ENCODE measurements at places on chromosomes 1 and 21. TPM values are rescaled to one million over a fixed set of nuclear protein-coding genes. Genes with fewer than 3 reads are reported as not detected.

NFASC gene
- 0.32 TPM for total RNA-seq

FOXO6 gene
- 0.31 TPM for total RNA-seq

TMOD4 gene
- 3.4 TPM for total RNA-seq

DNA sequence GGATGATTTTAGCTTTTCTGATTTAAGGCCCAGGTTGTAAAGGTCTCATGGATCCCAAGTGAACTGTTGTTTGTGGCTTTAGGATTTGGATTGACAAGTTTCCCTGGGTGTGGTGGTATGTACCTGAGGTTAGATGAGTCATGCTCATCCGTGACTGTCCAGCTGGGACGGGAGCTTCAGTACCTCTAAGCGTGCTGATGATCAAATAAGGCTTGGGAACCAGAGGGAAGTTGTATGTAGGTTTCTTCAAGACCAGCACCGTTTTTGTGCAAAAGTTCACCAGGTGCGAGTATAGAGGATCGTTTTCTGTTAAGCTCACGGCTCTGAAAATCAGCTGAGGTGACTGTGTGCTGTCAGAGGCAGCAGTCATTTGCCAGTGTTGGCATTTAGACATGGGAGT, 19.8 kb downstream of the PLA2G2E start:
- DNase-seq = no peak
- no peaks in the 10 kb centered on the region for H3K27me3 ChIP-seq
- H3K4me1 ChIP-seq = no peaks in the 10 kb centered on the region
- H3K4me3 ChIP-seq = no peak overlapping the region
- peaks cover 60% of the 10 kb centered on the region for H3K36me3 ChIP-seq
- no peak overlapping the region for H3K27ac ChIP-seq

DNA sequence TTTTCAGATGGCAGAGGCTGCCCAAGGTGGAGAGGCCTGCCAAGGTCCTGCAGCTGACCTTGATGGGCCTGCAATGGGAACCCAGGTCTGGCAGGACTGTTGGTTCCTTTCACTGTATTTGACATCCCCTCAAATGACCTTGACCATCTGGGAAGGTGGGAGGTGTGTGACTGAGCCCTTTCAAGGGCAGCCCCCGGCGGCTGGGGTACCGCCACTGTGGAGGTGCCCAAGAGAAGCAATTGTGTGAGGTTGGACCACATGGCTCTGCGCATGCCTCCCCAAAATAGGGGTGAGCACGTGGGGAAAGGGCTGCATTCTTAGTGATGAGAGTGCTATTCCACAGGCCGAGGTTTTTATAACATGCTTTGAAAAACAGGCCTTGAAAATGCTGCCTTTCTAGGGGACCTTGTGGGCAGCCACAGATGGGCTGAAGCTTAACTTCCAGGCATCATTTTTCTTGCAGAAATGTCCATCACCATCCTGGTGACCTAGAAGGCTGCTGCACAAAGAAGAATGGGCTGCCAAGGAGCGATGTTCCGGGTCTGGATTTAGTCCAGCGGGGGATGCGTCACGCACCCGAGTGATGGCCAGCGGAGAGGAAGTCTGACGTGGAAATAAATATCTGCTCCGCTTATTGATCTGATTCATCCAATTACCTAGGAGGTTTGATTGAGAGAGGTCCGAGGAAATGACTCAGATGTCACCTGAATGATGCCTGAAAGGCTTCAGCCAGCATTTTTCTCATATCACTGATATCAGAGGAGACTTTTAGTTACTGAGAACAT, 16.5 kb upstream of the UTS2 start:
- H3K27ac ChIP-seq = no peak overlapping the region
- no peak overlapping the region for H3K4me3 ChIP-seq
- H3K36me3 ChIP-seq = no peaks in the 10 kb centered on the region

DNA sequence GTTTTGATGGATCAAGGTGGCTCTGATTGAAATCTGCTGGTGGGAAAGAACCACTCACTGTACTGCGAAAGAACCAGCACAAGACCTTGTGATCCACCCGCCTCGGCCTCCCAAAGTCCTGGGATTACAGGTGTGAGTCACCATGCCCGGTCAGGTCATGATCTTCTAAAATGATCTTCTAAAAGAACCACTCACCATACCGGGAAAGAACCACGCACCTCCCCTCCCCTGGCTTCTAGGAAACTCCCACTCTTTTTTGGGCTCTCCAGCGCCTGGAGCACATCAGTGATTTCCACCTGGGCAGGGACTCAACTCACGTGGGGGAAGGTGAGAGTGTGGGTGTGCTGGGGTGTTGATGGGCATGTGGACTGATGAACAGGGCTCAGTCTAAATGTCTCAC, 7.9 kb upstream of the RAB7B start:
- DNase-seq = no peak
- H3K36me3 ChIP-seq = no peaks in the 10 kb centered on the region
- no peak overlapping the region for H3K4me3 ChIP-seq

DNA sequence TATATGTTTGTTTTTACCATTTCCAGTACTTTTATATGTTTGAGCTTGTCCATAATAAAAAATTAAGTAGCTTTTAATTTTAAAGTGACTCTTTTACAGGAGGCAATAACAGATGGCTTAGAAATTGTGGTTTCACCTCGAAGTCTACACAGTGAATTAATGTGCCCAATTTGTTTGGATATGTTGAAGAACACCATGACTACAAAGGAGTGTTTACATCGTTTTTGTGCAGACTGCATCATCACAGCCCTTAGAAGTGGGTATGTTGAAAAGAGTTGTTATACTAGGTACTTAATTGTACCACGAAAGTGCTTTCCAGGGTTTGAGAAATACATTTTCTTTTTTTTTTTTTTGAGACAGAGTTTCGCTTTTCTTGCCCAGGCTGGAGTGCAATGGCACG, 46.1 kb downstream of the RNF2 start:
- H3K36me3 ChIP-seq = peaks cover 37% of the 10 kb centered on the region
- DNase-seq = no peak
- H3K27ac ChIP-seq = no peak overlapping the region
- H3K4me3 ChIP-seq = no peak overlapping the region
- H3K4me1 ChIP-seq = no peaks in the 10 kb centered on the region

GRCh38 chr1:180994262-180994661, 28.4 kb downstream of the STX6 start:
- DNase-seq = no peak
- H3K27me3 ChIP-seq = no peaks in the 10 kb centered on the region
- peaks cover 2% of the 10 kb centered on the region for H3K4me1 ChIP-seq
- peaks cover 32% of the 10 kb centered on the region for H3K36me3 ChIP-seq
- H3K27ac ChIP-seq = no peak overlapping the region
- H3K4me3 ChIP-seq = no peak overlapping the region

- H3K36me3 ChIP-seq = no peaks in the 10 kb centered on the region
- no peak for DNase-seq
- H3K4me3 ChIP-seq = no peak overlapping the region
- peaks cover 8% of the 10 kb centered on the region for H3K27me3 ChIP-seq
Observed at GRCh38 chr1:48674641-48675040, 102.0 kb downstream of the BEND5 start.

DNA sequence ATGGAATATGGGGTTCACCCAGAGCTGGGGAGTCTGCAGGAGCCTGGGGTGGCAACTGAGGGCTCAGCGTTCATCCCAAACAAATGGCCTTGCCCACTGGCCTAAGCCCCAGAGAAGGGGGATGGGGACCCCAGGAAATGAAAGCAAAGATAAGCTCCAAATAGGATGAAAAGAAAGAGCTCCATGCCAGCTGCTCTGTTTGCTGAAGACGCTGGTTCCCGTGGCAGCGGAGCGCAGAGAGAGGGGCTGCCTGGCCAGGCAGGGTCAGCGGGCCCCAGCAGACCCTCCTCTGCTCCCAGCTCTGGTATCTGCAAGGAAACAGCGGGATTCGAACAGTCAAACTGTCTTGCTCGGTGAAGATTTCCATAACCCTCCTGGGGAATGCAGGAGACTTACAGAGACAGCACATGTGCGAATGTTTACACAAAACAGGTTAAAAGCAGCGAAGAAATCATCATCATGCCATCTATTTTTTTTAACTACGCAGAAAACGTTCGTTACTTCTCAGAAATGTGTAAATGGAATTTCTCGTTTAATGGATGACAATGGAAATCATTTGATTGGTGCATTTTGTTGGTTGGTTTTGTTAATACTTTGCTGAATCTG, 94.4 kb downstream of the PDE9A start:
- H3K4me1 ChIP-seq = peaks cover 35% of the 10 kb centered on the region
- H3K4me3 ChIP-seq = no peak overlapping the region
- no peak for DNase-seq
- H3K27ac ChIP-seq = peak overlapping the region; percentile 98
- H3K36me3 ChIP-seq = no peaks in the 10 kb centered on the region
- H3K27me3 ChIP-seq = no peaks in the 10 kb centered on the region

DNA sequence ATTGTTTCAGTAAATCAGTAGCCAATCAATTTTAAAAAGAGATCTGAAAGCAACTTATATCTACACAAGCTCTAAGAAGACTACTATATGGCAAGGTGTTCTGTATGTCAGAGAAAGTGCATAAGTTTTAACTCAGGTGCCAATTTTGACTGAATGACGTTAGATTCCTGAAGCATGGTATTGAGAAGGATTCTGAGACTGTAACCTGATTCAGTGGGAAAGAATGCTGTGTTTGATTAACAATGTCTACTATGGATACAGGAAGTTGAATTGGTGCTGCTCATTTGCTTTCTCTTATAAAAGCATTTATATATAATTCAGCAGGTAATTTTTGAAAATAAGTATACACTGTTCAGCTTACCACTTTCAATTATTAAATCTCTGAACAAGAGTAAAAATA, 156.3 kb downstream of the PAPPA2 start:
- H3K27ac ChIP-seq = no peak overlapping the region
- no peak for DNase-seq
- H3K4me1 ChIP-seq = no peaks in the 10 kb centered on the region
- H3K36me3 ChIP-seq = no peaks in the 10 kb centered on the region
- no peaks in the 10 kb centered on the region for H3K27me3 ChIP-seq

DNA sequence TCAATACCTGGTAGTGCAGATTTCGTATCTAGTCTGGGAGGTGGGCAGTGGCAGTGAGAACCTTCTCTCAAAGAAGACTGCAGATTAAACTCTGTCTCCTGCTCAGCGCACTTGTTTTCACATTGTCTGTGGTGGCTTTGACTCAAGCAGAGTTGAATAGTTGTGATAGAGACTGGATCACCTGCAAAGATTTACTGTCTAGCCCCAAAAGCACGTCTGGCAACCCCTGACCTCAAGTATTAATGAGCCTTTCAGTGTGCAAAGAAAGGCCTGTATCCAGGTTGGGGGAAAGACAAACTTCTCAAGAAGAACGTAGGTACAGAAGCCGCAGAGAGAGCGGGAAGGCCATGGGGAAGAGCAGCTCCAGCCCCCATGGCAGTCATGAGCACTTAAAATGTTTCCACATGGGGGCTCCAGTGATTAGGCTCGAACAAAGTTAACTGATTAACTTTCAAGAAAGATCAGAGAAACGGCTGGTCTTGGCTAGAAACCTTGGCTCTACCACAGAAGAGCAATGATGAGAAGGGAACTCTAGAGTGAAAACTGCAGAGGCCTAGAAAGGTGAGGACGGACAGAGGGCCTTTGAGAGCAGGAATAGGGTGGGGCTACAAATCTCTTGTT, 15.2 kb downstream of the HENMT1 start:
- DNase-seq = no peak
- no peaks in the 10 kb centered on the region for H3K27me3 ChIP-seq
- peak overlapping the region; percentile 73 for H3K4me3 ChIP-seq
- H3K27ac ChIP-seq = peak overlapping the region; percentile 98
- peaks cover 70% of the 10 kb centered on the region for H3K4me1 ChIP-seq

DNA sequence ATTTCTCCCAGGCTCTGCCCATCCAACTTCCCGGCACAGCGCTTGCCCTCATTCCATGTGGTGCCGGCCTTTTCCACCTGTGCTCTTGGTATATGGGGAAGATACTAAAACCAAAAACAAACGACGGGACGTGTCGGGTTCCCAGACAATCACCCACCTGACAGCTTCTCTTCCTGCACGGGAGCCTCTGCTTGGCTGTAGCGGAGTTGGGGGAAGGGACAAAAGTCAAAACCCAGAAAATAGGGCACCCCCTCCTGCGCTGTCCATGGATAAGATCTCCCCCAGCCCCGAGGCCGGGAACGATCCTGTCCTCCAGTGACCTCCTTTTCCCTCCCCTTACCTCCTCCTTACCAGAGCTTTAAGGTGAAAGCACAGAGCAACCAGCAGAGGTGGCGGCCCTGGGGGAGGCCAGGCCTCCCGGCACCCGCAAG, 640 bp downstream of the JTB start:
- DNase-seq = no peak
- H3K4me1 ChIP-seq = peaks cover 55% of the 10 kb centered on the region
- H3K27ac ChIP-seq = peak overlapping the region; percentile 93
- peak overlapping the region; percentile 97 for H3K4me3 ChIP-seq
- peaks cover 50% of the 10 kb centered on the region for H3K36me3 ChIP-seq

- H3K27ac ChIP-seq = no peak overlapping the region
- no peak for DNase-seq
- H3K27me3 ChIP-seq = peaks cover 36% of the 10 kb centered on the region
- peaks cover 42% of the 10 kb centered on the region for H3K4me1 ChIP-seq
- H3K4me3 ChIP-seq = no peak overlapping the region
- H3K36me3 ChIP-seq = no peaks in the 10 kb centered on the region
Observed at GRCh38 chr1:156102633-156103511, 11.6 kb upstream of the LMNA start.

DNA sequence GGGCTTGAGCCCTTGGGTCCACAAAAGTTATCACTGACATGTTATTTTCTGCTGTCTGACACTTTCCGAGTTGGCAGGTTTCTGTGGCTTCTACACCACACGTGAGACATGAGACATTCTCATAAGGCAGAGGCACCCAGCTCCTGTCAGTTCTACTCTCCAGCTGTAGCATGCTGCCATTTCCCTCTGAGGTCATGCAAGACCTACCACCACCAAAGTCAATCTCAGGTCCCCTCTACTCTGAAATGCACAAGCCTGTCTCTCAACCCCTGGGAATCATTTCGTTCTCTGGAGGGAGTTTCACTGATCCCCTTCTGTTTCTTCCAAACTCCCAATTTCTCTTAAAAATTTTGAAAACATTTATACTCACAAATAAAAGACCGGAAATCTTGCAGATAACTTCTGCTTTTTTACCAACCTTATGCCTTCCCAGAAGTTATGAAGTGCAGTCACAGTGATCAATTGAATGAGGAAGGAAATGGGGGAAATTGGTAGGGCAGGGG, 39.5 kb upstream of the CR2 start:
- H3K4me1 ChIP-seq = peaks cover 19% of the 10 kb centered on the region
- H3K4me3 ChIP-seq = no peak overlapping the region
- no peak overlapping the region for H3K27ac ChIP-seq

- no peak for DNase-seq
- H3K4me1 ChIP-seq = no peaks in the 10 kb centered on the region
- H3K27me3 ChIP-seq = no peaks in the 10 kb centered on the region
- no peaks in the 10 kb centered on the region for H3K36me3 ChIP-seq
- no peak overlapping the region for H3K27ac ChIP-seq
Observed at GRCh38 chr1:170284016-170284415, 138.3 kb downstream of the NTMT2 start.

DNA sequence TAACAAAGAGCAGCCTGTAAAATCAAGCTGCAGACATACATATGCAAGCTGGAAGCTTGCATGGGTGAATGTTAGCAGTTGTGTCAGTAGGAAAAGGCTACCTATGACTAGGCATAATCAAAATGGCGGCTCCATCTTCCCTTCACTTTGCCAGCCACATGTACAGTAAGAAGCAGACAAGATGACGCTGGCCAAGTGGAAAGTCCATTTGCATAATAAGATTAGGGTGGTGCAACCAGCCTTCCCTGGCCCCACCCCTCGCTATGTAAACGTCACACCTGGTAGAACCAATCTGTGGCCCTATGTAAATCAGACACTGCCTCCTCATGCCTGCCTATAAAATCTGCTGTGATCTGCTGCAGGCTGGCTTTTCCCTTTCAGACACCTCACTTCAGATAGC, 171.9 kb upstream of the USP25 start:
- no peak for DNase-seq
- no peaks in the 10 kb centered on the region for H3K36me3 ChIP-seq
- no peak overlapping the region for H3K27ac ChIP-seq
- H3K4me3 ChIP-seq = no peak overlapping the region

GRCh38 chr1:1272341-1273208, 1.1 kb downstream of the UBE2J2 start:
- peak overlapping the region; percentile 87 for H3K27ac ChIP-seq
- H3K4me1 ChIP-seq = peaks cover 39% of the 10 kb centered on the region
- DNase-seq = peak; percentile 38
- H3K36me3 ChIP-seq = peaks cover 29% of the 10 kb centered on the region
